ENCODE measurements at places on chromosomes 6 and 20.

GRCh38 chr6:10146715-10147451 is 268.0 kb downstream of the TFAP2A start:
- peak; percentile 25 for DNase-seq

GRCh38 chr6:49565855-49566254 is 15.4 kb downstream of the C6orf141 start:
- DNase-seq = peak; percentile 89

GRCh38 chr6:156741287-156742073 is 35.7 kb upstream of the ARID1B start:
- DNase-seq = no peak

DNA sequence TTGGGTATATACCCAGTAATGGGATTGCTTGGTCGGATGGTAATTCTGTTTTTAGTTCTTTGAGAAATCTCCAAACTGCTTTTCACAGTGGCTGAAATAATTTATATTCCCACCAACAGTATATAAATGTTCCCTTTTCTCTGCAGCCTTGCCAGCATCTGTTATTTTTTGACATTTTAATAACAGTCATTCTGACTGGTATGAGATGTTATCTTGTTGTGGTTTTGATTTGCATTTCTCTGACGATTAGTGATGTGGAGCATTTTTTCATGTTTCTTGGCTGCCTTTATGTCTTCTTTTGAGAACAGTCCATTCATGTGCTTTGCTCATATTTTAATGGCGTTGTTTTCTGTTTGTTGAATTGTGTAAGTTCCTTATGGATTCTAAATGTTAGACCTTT is 641.6 kb downstream of the HACE1 start:
- no peak for DNase-seq

Data from kidney capillary endothelial cell (primary cell).